Colonic mucosa (tissue), 4 donors: ENCODE measurements at places on chromosomes 11 and 22.
A peak's percentile ranks its signal among the peaks of the same experiment; 100 is the strongest.

- DNase-seq, result peak; percentile 38
These were observed 39.4 kb downstream of the ABTB2 start for GRCh38 chr11:34318111-34319037.

GRCh38 chr11:66007201-66007634 lies 4.6 kb upstream of the CST6 start:
- no peak for DNase-seq

- DNase-seq, result no peak
These were observed 33.8 kb upstream of the SPON1 start for GRCh38 chr11:13928566-13929251.

GRCh38 chr11:72634472-72635095 lies 39.6 kb downstream of the PDE2A start:
- no peak for DNase-seq

GRCh38 chr11:47991266-47991830 lies 11.0 kb downstream of the PTPRJ start:
- DNase-seq, result peak; percentile 47

DNA sequence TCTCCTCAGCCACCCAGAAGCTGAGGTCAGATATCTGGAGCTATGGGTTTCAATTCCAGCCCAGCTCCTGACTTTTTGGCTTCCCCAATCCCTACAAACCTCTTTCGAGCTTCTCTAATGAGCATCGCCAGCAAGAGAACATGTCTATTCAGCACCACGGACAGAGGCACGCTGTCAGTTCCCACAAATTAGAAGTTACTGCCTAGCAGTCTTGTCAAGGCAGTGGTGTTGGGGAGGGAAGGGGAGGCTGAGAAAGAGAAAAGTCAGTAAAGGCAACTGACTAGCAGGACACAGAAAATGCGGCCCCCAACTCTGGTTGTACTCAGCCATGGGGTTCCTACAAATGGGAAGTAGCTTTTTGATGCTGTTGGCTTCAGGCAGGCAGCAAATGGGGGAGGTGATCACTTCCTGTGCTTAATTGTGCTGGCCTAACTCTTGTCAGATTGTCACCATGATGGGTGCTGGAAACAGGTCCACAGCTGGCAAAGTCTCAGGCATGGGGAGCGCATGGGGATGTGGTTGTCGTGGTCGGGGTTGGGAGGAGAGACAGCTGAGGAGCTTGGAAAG lies 205.9 kb downstream of the ST3GAL4 start:
- peak; percentile 21 for DNase-seq

GRCh38 chr11:57792060-57792541 lies 30.5 kb downstream of the CTNND1 start:
- DNase-seq, result peak; percentile 76

DNA sequence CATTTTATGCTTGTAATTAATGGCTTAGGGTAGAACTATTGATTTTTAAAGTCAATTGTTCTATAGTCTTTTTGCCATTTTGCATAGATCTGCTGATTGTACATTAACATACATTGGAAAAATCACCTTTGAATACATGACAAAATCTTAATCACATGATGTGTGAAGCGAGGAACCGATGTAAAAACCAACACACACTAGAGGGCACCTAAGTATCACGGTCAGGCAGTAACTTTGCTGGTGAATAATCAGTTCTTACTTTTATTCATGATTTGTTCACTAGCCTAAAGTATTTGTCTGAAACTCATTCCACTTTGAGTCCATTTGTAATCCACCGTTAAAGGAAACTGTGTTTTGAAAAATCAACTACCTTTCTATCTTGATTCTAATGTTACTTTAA lies 28.2 kb downstream of the JHY start:
- no peak for DNase-seq
